ENCODE measurements at places on chromosomes 1 and 21. TPM values are rescaled to one million over a fixed set of nuclear protein-coding genes. Genes with fewer than 3 reads are reported as not detected.

The FCRL6 gene
- total RNA-seq: not detected

The EPHA10 gene
- not detected for total RNA-seq

The PTPRC gene
- not detected for total RNA-seq

The GCSAML gene
- not detected for total RNA-seq

The BCAN gene
- total RNA-seq: not detected

The ZNF593 gene
- total RNA-seq: 55.7 TPM

The SPRR2F gene
- total RNA-seq: not detected

The RIMS3 gene
- total RNA-seq: 3.6 TPM

The PLA2G4A gene
- total RNA-seq: 8.7 TPM

The DCST2 gene
- not detected for total RNA-seq

The ZNF670 gene
- 3.6 TPM for total RNA-seq

The TNFRSF1B gene
- total RNA-seq: not detected

The IKBKE gene
- 11.7 TPM for total RNA-seq

The KANK4 gene
- 0.42 TPM for total RNA-seq

The LCE1F gene
- total RNA-seq: not detected

The GUCA2A gene
- not detected for total RNA-seq

The EFNA1 gene
- total RNA-seq: 22.1 TPM

The SLAMF1 gene
- total RNA-seq: not detected

The CPTP gene
- total RNA-seq: 32.2 TPM

The LCE1B gene
- total RNA-seq: 0.11 TPM

The MYOC gene
- total RNA-seq: not detected

The RGS8 gene
- total RNA-seq: not detected

The NBPF4 gene
- total RNA-seq: not detected

The CIART gene
- 4.4 TPM for total RNA-seq

The HES3 gene
- total RNA-seq: not detected

The HAPLN2 gene
- total RNA-seq: not detected

The SLFNL1 gene
- not detected for total RNA-seq

Data from hair follicular keratinocyte (primary cell).